MM.1S (cell line): ENCODE measurements at places on chromosomes 3 and 15.

DNA sequence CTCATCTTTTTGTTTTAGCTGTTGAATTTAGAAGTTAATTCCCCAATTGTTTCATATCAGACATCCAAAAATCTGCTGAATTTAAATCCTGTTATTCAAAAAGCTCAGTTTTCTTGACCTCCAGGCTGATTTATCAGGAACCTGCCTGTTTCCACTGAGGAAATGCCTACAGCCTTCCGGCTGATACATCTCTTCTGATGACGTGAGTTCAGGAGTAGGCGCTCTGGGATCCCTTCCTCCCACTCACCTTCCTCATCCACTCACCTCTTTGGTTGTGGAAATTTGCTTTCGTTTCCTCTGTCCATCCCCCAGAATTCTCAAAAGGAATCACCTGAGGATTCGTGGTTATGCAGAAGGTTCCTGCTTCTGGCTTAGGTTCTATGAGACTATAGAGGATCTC is 55.4 kb upstream of the ALDH1A3 start:
- no peak for DNase-seq

GRCh38 chr15:91887921-91888373 is 34.4 kb downstream of the SLCO3A1 start:
- no peak for DNase-seq

- DNase-seq = peak; percentile 79
These were observed 11.4 kb downstream of the C15orf40 start for GRCh38 chr15:82999905-83000671.

DNA sequence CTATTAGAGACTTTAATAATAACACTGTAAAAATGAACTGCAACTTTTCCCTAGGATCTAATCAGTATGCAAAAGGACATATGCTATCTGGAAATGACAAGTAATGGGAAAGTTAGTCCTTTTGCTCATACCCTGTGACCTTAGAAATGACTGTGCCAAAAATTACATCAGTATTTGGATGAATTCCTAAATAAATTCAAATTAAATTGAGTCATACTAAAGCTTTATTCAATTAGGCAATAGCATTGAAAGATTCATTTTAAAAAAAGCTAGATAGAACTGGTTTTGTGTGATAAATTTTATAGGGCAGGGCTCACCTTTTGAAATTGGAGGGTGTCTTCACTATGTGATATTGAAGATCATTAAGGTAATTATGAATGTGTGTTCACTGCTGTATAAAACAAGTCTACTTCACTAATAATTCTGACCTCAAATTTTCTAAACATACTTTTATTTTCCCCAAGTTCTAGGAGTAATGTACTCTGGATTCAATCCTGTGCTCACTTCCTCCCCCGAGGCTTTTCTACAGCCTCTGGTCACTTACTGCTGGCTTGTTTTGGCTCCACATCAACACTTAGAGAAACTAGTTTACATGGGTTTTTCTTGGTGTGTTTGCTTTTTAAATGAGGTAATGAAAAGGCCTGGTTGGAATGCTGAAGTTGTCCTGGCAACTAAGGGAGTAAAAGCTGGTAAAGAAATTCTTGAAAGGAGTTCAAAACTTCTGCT is 44.4 kb upstream of the SPTSSB start:
- no peak for DNase-seq

DNA sequence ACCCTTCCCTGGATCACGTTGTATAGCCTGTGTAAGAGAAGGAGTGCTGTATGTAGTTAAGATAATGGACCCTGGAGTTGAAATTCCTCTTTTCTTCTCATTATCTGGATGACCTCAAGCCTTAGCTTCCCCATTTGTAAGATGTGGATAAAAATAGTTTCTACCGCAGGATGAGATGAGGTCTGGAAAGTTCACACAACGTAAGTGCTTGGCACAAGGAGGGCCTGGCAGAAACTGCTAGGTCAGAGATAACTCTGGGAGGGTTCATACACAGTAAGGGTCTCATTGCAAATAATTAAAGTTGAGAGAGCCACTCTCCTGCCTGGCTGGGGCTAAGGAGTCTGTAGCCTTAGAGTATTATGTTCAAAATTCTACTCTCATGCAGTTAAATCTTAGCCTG is 214.4 kb downstream of the LRTM1 start:
- no peak for DNase-seq

DNA sequence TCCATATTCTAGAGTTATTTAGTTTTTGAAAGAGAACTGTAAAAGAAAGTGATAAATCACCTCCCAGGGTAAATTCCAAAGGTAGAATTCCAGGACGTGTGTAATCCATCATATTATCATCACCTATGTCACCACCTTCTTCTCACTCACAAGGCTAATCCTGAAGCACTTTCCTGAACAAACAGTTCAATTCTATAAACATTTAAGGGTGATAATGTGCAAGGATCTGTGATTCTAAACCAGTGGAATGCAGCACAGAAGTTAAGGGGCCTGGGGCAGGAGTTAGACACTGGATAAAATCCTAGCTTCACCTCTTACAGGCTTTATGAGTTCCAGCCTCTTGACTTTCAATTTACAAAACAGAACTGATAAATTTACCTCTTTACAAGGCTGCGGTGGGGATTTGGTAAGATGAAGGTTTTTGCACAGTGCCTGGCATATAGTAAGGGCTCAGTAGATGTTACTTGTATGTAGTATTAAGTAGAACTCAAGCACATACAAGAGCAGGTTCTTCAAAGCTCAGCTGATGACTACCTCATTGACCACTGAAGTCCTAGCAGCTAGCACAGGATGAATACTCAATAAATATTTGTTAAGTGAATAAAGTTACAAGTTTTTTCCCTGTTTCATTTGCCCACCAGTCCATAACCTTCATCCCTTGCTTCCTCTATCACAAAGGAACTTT is 47.3 kb upstream of the CCDC80 start:
- no peak for DNase-seq

DNA sequence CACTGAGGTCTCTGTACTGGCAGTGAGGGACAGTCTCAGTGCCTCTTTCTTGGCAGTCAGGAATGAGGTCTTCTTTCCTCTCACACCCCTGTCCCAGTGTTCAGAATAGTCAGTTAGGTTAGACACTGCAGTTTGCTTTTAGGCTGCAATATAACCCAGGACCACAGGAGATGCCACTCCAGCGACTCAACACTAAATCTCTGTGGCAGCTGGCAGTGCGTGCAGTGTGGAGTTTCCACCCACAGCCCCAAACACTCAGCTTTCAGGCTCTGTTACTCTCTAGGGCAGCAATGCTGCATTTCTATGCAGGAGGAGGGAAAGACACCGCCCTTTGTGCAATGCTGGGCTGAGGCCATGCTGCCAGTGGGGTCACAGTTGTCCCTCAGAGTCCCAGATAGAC is 150.2 kb upstream of the SUCLG2 start:
- DNase-seq = no peak

GRCh38 chr3:46981932-46982471 is 2.5 kb downstream of the NBEAL2 start:
- no peak for DNase-seq

GRCh38 chr15:81146466-81146865 is 12.4 kb downstream of the CFAP161 start:
- no peak for DNase-seq

DNA sequence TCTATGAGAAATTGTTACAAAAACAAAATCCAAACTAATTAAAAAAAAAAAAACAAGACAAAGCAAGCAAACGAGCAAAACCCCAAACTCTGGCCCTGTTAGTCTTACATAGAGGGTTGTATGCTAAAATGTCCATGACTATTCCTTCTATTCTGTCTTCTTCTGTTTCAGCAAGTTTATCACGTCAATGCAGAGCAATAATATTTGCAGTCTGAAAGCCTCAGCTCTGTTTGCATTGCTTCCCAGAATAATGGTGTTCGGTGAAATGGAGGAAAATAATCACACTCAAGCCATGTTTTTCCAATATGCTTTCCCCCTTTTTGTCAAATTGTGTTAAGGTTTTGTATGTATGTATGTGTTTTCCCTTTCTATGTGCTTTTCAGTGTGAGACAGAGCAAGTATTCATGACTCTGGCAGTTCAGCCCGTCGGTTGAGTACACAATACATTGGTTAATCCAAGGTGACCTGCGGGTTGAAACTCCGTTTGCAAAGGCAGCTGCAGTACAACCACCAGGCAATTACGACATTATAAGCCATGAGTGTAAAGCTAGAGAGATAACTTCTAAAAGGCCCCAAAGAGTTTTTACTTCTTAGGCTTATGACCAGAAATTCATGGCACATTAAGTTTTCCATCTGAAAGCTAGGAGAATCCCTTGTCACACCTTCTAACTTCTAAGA is 34.9 kb upstream of the MAGI1 start:
- DNase-seq = no peak
